ENCODE measurements at places on chromosomes 5 and 9. TPM values are rescaled to one million over a fixed set of nuclear protein-coding genes. Genes with fewer than 3 reads are reported as not detected.

ZBTB5 gene
- total RNA-seq = 9.7 TPM

FOXD4L3 gene
- total RNA-seq = not detected

FAM221B gene
- total RNA-seq = not detected

HIGD2A gene
- 87.7 TPM for total RNA-seq

STPG3 gene
- not detected for total RNA-seq

IL4 gene
- total RNA-seq = 0.53 TPM

PRLR gene
- not detected for total RNA-seq

BNC2 gene
- total RNA-seq = not detected

PCA3 gene
- not detected for total RNA-seq

KCNMB1 gene
- not detected for total RNA-seq

OCLN gene
- total RNA-seq = 0.91 TPM

ISL1 gene
- total RNA-seq = not detected

SLC46A2 gene
- not detected for total RNA-seq

IFNK gene
- total RNA-seq = not detected

TYRP1 gene
- not detected for total RNA-seq

CDX1 gene
- total RNA-seq = not detected

BTNL8 gene
- total RNA-seq = 1.7 TPM

PRRX2 gene
- 0.28 TPM for total RNA-seq

CCNG1 gene
- total RNA-seq = 122 TPM

SV2C gene
- 0.20 TPM for total RNA-seq

TLX3 gene
- not detected for total RNA-seq

NMRK1 gene
- total RNA-seq = 24.8 TPM

WDR31 gene
- 1.1 TPM for total RNA-seq

ATP10B gene
- total RNA-seq = not detected

PCDHB10 gene
- not detected for total RNA-seq

F12 gene
- 2.2 TPM for total RNA-seq

DOCK8 gene
- 389 TPM for total RNA-seq

LIFR gene
- not detected for total RNA-seq

PROB1 gene
- 6.3 TPM for total RNA-seq

HAND1 gene
- total RNA-seq = not detected
